T47D (cell line): ENCODE measurements at places on chromosomes 3 and 15.
A peak's percentile ranks its signal among the peaks of the same experiment; 100 is the strongest.

DNA sequence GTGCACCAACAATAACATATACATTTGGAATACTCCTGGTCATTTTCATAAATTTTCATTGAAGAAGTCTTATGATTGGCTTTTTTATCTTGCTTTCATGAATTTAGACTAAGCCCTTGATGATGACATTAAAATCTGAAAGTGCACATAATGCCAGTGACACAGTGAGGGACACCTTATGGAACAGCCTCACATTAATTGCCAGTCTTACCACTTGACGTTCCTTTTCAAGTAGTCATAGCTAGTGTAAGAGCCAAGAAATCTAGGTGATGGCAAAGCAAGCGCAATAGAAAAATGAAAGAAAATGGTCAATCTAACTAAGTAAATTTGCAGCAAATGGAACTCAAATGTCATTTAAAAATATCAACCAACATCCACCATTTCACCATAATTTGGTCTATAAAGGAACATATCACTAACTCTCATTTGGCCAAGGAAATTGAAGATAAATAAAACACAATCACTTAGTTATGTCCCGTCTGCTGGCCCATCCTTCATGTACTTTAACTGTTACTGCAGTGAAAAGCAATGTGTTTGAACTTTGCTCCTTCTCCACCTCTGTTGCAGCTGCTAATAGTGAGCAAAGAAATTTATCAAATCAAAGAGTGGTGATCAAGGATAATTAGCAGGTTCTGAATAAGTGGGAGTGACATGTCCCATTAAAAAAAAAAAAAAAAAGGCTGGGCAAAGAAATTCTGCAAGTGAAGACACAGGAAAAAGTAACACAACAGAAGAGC lies 110.0 kb downstream of the TJP1 start:
- no peak for DNase-seq

- no peak for DNase-seq
Measured at GRCh38 chr3:23573827-23574226, 231.9 kb upstream of the UBE2E1 start.

- DNase-seq = no peak
Measured at GRCh38 chr3:125433091-125433534, 58.0 kb upstream of the ZNF148 start.

- peak; percentile 58 for DNase-seq
Measured at GRCh38 chr3:197317250-197317963, 19.0 kb upstream of the DLG1 start.

DNA sequence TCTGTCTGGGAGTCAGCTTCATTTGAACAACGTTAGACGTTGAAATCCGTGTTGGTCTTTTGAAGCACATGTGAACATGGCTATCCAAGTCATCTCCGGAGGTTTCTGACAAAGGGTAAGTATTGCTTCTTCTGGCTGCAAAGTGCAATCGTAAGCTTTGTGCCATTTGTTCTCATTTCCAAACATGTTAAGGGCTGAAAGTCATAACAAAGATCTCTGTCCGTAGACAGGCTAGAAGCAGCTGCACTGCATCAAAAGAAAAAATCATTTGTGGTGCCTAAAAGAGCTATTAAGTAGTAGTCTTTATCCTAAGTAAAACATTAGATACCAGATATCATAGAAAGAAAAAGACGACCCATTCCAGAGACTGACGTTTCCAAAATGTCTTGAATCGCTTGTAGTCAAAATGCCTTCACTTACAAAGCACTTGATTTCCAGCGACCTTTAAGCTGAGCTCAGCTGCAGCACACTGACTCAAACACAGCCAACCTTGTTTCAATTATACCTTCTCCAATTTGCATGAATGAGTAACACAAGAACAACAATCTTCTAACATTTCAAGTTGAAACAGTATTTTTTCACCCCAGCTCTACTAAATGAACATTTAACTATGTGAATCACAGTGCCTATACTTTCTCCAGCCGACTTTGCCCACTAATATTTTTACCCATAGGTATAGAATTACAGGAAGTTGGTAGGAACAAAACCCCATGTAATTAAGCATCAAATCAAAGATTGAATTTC lies 76.6 kb downstream of the NEDD4 start:
- DNase-seq = no peak

- peak; percentile 41 for DNase-seq
Measured at GRCh38 chr15:75023872-75024636, 664 bp downstream of the PPCDC start.

DNA sequence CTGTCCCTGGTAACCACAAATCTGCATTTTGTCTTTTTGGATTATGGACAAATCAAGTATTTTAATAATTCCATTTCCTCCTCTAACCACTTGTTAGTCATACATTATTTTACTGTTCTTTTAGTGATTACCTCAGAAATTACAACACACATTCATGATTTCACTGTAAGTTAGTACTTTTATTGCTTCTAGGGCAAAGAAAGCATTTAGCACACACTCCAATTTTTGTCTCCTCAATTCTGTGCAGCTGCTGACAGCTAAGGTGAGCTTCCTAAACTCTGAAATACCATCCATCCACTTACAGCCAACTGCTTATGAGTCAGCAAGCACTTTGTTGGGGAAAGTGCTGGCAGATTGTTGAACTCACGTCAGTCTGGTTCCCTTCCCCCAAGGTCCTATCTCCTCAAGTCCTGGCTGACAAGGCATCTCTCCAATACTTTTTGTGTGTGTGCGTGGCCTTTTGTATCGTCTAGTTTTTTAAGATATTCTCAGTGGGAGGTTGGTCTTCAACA lies 49.4 kb upstream of the TNFAIP8L3 start:
- no peak for DNase-seq

DNA sequence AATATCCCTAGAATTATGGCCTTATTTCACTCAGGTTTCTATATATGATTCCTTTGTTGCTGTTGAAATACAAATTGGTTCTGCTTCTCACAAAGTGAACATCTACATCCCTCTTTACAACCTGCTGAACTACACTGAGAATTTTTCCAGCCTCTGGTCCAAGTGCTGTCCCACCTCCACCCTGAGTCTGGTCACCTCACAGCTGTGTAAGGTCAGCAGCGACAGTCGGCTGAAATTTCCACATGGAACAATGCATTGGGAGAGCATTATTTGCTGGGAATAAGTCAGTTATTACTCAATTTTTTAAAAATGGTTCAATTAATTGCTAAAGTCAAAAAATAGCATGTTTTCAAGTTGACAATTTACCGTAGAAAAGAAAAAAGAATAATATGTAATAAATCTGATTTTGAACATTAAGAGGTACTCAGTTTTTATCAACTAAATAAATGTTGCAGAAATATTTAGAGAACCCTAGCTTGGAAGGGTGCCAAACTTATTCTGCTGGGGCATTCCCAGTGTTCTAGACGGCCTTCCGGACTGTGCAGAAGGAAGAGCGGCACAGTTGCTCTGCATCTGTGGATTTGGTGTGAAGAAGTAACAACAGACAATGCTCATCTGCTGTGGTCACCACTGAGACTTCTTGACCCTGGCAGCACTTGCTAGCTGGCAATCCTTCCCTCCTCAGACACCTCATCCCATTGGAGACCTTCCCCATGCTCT lies 1.8 kb downstream of the HCLS1 start:
- DNase-seq = no peak

- DNase-seq = no peak
Measured at GRCh38 chr15:85047271-85047948, 65.8 kb downstream of the PDE8A start.

- no peak for DNase-seq
Measured at GRCh38 chr15:96804754-96805153, 474.3 kb downstream of the NR2F2 start.

GRCh38 chr15:75350601-75351361 lies 3.9 kb downstream of the NEIL1 start:
- DNase-seq = no peak

DNA sequence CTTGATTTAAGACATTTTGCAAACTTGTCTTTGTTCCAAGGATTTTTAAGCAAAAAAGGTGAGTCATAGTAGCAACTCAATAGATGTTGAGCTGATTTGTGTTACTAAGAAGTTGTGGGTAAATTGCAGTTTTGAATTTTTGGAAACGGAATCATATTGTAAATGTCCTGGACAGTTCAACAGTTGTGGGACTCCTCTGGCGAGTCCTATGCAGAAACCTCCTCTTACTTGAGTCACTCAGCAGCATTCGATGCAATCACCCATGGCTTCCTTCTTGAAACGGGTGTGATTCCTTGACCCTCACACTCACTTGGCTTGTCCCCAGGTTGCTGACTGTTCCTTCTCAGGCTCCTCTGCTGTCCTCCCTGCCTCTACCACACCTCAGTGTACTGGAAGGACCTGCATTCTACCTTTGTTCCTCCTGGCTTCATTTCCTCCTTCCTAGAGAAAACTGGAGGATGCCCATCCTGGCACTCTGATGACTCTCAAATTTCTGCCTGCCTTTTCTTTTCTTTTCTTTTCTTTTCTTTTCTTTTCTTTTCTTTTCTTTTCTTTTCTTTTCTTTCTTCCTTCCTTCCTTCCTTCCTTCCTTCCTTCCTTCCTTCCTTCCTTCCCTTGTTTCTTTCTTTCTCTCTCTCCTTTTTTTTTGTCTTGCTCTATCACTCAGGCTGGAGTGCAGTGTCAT lies 52.8 kb upstream of the DGKG start:
- DNase-seq = no peak

DNA sequence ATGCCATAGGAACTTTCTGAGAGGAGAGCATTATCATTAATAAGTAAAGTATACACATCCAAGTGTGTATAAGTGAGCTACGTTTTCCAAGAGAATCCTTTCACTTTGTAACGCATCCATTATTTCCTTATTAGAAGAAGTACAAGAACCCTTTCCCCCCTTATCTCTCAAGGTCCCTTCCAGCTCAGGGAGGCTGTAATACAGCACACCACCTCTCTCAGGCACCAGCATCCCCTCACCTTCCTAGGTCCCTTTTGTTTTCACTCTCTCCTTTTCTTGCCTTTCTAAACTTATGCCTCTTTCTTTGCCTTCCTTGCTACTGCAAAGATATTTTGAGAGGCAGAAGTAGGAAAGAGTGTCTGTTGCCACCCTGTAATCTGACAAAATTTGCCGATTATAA lies 446.0 kb downstream of the GRM7 start:
- no peak for DNase-seq

DNA sequence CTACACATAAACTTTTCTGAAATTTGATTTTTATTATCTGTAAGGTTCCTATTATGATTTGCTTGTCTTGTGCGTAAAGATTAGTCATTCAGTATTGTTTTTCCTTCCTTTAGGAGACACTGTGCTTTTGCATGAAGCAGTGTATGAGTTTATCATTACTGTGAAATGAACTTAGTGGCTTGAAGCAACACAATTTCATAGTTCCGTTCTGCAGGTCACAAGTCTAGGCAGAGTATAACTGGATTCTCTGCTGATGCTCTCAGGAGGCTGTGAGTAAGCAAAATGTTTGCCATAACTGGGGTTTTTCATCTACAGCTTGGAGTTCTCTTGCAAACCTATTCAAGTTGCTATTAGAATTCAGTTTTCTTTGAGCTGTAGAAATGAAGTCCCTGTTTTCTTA lies 1136.1 kb downstream of the OTOL1 start:
- no peak for DNase-seq

DNA sequence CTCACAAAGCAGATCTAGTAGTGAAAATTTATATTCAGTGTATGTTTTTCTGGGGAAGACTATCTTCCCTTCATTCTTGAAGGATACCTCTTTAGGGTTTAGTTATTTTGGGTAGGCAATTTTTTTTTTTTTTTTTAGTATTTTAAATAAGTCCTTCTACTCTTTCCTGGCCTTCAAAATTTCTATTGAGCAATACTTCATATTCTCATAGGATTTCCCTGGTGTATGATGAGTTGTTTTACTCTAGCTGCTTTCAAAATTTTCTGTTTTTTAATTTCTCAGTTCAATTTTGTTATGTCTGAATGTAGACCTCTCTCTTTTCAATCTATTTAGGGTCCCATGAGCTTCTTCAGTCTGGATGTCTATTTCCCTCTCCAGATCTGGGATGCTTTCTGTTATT lies 74.3 kb upstream of the PLSCR4 start:
- no peak for DNase-seq

DNA sequence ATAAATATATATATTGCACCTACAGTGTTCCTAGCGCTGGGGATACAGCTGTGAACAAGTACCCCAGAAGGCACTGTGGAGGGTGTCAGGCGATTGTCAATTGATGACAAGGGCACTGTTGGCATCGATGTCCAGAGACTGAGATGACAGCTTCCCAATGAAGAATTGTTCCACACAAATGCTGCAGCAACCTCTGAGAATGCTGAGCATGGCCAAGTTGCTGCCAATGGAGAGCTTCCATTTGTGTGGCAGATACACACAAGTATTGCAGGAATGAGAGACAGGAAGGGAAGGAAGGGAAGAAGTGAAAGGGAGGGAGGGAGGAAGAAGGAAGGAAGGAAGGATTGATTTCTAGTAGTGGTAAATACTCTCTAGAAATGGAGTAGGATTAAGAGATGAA lies 21.9 kb downstream of the LRTM1 start:
- DNase-seq = no peak

- DNase-seq = no peak
Measured at GRCh38 chr15:98611808-98612207, 36.5 kb upstream of the IGF1R start.

DNA sequence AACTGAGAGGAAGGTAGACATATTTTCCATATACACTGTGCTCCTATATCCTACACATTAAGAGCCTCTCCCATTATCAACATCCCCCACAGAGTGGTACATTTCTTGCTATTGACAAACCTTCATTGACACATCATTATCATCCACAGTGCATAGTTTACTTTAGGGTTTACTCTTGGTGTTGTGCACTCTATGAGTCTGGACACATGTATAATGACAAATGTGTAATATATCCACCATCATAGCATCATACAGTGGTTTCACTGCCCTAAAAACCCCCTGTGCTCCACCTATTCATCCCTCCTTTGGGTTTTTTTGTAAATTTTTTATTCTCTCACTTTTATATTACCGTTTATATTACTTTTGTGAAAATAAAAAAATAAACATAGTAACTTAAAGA lies 22.2 kb upstream of the CLDN18 start:
- DNase-seq = no peak

- no peak for DNase-seq
Measured at GRCh38 chr3:10173926-10174435, 9.3 kb downstream of the IRAK2 start.
